ENCODE measurements at places on chromosomes 12 and 14.

GRCh38 chr14:39107591-39107996 is 4.6 kb upstream of the SEC23A start:
- DNase-seq: no peak

DNA sequence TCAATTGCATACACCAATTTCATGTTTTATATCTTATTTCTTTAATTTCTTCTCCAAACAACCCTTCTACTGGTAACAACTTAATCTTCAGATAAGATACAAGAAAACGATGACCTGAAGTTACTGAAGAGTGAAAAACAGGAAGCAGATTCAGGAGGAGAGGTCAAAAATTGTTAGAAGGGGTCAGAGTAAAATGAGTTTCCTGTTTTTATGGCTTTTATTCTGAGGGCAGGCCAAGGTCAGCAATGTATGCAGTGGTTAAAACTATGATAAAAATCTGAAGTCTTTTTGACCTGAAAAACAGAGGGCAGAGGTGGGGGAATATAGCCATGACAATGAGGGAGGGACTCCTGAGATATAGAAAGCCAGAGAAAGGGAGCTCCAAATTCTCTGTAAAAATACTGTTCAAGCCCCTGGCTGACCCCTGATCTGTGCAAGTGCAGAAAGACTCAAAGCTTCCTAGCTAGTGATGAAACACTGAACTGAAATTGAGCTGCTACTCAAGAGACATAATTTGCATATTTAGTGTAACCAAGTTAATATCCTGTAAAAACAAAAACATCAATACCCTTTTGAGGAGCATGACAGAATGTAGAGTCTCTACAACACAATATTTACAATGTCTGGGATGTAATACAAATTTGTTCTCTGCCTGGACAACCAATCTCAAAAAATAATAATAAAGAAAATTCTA is 514.3 kb upstream of the SEL1L start:
- DNase-seq: no peak

DNA sequence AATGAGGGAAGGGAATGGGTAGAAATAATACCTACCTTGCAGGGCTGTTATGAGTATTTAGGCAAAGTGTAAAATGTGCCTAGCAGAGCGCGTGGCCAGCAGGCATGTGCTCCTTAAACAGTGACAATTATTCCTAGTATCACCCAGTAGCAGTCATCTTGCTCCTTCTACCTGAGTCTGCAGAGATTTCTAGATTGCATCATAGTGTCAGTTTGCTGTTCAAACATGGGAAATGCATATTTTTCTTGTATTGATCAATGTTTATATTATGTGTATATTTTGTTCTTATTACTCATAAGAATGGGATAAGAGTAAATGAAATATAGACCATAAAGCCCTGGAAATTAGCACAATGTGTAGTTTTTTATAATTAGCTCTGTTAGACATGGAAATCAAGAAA is 37.3 kb upstream of the PLEKHG7 start:
- DNase-seq: no peak

- DNase-seq: no peak
Observed at GRCh38 chr14:103199124-103199523, 75.9 kb downstream of the TNFAIP2 start.

GRCh38 chr12:60100852-60101251 is 505.0 kb downstream of the SLC16A7 start:
- no peak for DNase-seq

GRCh38 chr12:58523360-58523759 is 396.9 kb downstream of the LRIG3 start:
- no peak for DNase-seq

- DNase-seq: no peak
Observed at GRCh38 chr12:53810950-53811349, 59.2 kb upstream of the CISTR start.

DNA sequence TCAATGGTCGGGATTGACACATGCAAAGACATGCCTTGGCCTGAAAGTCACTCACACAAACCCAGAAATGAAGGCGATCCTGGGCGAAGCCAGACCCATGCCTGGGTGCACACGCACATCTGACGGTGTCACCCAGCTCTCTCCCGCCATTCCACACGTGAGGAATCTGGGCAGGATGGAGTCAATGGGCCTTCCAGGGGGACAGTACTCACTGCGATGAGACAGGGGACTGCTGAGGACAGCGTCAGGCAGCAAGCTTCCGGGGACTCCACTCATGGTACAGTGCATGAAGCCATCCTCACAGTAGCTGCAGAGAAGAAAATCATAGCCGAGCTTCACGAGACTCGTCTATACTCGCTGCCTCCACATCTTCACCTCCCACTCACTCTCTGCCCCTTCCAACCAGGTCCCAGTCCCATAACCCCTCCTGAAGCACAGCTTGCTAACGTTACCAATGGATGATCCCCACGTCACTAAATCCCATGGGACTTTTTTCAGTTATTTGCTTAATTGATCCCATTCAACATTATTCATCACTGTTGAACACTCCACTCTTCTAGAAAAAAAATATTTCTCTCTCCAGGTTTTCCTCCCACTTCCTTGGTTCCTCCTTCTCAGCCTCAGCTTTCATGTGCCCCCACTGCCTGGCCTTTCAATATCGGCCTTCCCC is 77.8 kb downstream of the VWF start:
- DNase-seq: no peak

DNA sequence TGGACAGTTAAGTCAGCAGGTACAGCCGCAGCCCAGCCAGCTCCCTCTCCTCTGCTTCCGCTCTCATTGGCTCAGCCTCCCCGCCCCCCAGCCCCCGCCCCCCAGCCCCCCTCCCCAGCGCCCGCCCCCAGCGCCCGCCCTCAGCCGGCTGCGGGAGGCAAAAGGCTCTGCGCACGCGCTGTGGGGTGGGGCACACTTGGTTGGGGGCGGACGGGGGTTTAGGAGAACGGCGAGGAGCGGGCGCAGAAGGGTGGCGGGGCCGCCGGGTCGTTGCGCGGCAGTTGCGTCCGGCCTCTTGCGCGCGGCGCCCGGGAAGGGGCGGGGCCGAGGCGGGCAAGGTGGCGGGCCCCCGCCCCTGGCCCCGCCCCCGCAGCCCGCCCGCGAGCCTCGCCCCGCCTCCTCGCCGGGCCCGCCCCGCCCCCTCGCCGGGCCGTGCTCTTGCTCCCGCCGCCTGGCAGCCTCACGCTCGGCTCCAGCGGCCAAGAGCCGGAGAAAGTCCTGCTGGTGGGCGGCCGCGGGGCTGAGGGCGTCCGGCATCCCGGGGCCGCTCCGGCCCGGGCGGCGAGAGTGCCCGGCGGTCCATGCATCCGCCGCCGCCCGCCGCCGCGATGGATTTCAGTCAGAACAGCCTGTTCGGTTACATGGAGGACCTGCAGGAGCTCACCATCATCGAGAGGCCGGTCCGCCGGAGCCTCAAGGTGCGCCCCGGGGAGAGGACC is at the start of gene PPP4R4:
Gene PPP4R4, plus strand, starts transcription at position 438 of the 719 bp plus-strand sequence. Its CDS starts 144 bp downstream, at position 582.
- peak; percentile 84 for DNase-seq

DNA sequence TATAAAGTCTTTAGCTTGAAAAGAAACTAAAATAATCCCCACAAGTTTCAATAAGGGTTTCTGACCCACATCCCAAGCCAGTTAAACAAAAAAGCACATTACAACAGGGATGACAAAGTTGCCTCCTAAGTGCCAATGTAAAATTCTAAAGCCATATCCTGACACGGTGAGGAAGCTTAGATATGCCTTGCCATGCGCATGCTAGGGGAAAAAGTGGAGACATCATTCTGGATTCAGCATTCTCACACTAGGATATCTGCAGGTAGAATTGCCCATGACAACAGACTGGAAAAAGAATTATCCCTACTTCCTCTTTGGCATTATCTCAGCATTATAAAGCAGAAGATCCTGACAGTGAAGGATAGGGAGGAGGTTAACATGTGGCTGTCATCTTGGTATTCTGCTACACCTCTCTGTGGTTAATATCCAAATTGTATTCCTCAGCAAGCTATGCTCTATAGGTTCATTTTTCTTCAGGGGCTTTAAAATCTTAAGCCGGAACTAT is 4.9 kb downstream of the DUSP6 start:
- DNase-seq: no peak

GRCh38 chr14:99819514-99819913 is 26.3 kb downstream of the EML1 start:
- DNase-seq: no peak

- no peak for DNase-seq
Observed at GRCh38 chr14:101877766-101878165, 86.6 kb upstream of the DYNC1H1 start.

- DNase-seq: no peak
Observed at GRCh38 chr14:54253195-54253947, 143.4 kb upstream of the CDKN3 start.

GRCh38 chr14:35573911-35574310 is 39.9 kb downstream of the INSM2 start:
- DNase-seq: no peak

- DNase-seq: no peak
Observed at GRCh38 chr14:64760146-64760755, 56.0 kb downstream of the PLEKHG3 start.

DNA sequence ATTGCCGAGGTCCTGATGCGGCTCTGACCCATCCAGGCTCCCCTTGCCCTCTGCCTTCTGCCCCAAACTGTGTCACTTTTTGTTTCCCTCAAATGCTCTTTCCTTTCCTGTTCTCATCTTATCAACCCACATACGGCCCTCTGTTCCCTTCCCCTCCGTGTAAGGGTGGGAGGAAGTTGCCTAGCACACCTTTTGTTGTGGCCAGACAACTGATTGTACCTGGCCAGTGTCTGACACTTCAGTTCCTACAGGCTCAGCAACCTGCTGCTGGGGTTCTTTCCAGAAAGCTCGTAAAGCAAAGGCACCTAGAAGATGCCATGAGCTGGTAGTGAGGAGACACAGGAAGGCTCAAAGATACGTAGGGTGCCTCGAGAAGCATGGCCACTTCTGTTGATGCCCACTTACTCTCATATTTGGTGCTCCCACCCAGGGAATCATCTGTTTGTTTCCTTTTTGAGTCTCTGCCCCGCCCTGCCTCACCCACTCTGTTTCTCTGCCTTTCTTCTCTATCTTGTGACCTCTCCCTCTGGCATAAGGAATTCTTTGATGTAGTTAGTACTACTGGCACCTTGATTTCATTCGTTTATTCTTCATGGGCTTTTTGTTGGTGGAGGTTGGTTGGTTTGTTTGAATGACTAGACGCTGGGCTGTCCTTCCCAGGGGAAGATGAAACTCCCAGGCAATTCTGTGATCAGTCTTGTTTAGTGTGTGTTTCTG is 152.4 kb upstream of the FKBP4 start:
- no peak for DNase-seq

- no peak for DNase-seq
Observed at GRCh38 chr12:94973221-94973620, 30.3 kb downstream of the NDUFA12 start.

GRCh38 chr12:86148071-86148470 is 108.1 kb downstream of the MGAT4C start:
- DNase-seq: no peak

All from anterior cingulate cortex (tissue), 58 donors.